H1 (cell line): ENCODE measurements at places on chromosomes 7 and 10.

DNA sequence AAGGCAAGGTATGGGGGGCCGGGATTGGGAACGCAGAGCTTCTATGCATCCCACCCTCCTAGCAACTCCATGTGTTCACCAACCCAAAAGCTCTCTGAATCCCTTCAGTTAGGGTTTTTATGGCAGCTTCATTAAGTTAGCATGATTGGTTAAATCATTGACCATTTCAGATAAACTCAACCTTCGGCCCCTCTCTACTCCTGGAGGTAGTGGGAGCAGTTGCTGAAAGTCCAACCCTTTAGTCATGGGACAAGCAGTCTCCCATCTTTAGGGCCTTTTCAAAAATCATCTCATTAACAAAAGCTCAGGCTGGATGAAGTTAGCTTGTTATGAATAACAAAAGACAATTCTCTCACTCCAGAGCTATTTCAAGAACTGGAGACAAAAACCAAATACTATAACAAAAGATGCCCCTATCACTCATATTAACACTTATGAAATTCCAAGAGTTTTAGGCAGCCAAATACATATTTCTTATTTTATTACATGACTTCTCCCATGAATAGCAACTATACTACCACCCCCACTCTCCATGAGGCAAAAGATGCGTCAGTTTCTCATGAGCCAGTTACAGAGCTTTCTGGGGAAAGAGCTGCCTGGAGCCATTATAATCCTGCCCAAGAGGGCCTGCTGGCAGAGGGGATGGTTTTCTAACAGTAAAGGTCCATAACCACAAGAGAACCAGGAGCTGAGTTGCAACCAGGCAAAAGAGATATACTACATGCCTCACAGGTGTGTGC, 44.6 kb downstream of the SLC16A12 start:
- H3K4me3 ChIP-seq: no peak overlapping the region
- H3K4me1 ChIP-seq: peaks cover 10% of the 10 kb centered on the region
- H3K36me3 ChIP-seq: no peaks in the 10 kb centered on the region
- no peaks in the 10 kb centered on the region for H3K27me3 ChIP-seq

DNA sequence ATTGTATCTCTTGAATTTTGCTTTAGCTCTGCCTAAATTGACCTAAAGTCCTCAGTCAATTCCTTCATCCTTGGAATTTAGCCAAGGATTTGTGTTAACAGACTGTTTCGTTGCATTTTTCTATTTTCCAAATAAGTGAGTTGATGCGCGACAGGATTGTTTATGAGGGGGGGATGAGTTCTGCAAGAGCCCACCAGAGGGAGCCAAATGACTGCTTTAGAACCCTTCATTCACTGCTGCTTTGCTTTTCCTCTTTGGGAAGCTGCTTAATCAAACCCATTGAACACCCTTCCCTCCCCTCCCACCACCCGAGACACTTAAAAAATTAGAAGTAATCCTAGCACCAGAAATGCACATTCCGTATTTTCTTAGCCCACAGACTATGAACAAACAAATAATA, 33.7 kb upstream of the PTF1A start:
- DNase-seq: peak; percentile 58
- H3K27ac ChIP-seq: no peak overlapping the region
- peak overlapping the region; percentile 49 for H3K4me3 ChIP-seq
- H3K27me3 ChIP-seq: no peaks in the 10 kb centered on the region; the same call in 1 of the 2 replicates

DNA sequence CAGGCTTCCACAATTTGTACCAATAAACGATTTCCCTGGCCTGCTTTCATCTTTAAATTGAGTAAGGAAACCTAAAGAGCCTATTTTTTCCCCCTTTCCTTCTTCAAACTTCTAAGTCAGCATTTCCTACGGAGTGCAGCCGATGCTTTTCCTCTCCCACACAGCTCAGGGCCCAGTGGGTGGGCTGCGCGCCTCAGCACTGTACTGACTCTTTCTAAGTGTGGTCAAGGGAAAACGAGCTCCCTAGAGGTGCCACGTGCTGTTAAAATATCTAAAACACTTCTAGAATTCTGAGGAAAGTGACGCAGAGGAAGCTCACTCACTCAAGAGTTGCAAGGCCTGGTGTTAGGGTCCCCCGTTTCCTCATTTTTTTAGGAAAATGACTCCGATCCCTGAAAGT, 29.0 kb downstream of the STEAP1B start:
- H3K4me1 ChIP-seq: no peaks in the 10 kb centered on the region
- no peak for DNase-seq

DNA sequence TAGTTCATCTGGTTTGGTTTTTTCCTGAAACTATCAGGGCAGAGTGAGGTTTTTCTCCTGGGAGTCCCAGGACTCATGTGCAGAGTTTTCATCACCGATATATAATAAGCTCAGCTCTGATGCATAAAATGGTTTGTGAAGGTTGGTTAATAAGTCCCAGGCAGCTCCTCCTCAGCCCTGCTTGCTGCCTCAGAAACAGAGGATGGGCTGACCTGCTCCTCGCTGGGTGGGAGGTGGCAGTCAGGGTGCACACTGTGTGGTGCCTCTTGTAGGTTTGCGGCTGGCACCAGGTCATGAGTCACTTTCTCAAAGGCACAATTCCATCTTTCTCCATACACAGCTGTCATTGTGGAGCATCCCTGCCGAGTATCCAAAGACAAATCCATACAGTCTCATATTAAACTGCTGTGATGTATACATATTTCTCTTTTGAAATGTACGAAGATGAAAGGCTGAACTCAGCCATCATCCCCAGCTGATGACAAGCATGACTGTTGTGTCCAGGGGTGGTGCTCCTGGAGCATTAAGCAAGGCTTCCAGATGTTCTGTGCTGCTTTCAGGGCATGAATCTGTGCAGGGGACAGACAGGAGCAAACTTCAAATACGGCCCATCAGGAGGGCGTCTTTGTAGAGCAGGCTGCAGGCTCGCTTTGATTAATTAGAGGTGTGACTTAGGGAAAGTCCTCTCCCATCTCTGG, 125.7 kb upstream of the NPS start:
- no peaks in the 10 kb centered on the region for H3K4me1 ChIP-seq
- no peaks in the 10 kb centered on the region for H3K27me3 ChIP-seq
- no peak overlapping the region for H3K27ac ChIP-seq
- H3K36me3 ChIP-seq: peaks cover 4% of the 10 kb centered on the region
- no peak overlapping the region for H3K4me3 ChIP-seq

DNA sequence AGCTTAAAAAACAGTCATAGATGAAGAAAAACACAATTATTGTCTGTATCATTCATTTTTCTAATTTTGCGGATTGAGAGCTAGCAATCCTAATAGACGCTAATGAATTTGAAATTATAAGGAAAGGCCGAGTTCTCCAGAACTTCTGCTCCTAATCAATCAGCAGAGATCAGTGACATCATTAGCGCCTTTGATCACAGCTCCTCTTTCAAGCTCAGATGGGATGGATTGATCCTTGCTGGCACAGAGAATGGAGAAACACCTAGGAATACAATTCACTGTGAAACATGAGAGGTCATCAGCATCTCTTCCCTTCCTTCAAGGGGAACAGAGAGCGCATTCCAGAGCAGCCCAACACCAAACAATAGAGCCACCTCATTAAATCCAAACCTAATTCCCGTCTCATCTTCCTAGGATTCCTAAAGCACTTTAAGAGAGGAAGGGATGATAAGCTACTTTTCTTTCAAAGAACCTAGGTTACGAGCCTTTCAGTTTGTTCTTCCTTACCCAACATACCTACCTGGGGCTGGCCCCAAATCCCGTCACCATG, 24.4 kb downstream of the GLI3 start:
- H3K27me3 ChIP-seq: no peaks in the 10 kb centered on the region
- no peak for DNase-seq
- no peaks in the 10 kb centered on the region; the same call in 1 of the 2 replicates for H3K4me1 ChIP-seq
- H3K27ac ChIP-seq: peak overlapping the region; percentile 3; the same call in 1 of the 2 replicates
- H3K36me3 ChIP-seq: no peaks in the 10 kb centered on the region
- H3K4me3 ChIP-seq: no peak overlapping the region

DNA sequence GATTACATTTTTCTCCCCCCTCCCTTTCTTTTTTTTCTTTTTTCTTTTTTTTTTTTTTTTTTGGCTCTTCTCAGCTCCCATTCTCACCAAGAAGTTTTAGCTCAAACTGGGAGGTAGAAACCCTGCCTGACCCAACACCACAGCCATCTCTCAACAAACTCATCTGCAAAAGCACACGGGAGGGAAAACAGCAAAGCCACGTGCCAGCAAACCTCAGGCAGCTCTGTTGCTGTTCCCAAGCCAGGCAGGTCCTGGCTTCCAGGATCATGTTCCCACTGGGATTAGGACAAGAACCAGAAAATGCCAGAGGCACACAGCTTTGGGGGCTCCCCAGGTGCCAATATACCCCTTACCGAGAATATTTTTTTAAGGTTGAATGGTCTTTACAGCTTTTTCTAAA, 56.7 kb downstream of the ITIH5 start:
- H3K27ac ChIP-seq: no peak overlapping the region
- no peaks in the 10 kb centered on the region for H3K36me3 ChIP-seq
- H3K4me3 ChIP-seq: no peak overlapping the region

DNA sequence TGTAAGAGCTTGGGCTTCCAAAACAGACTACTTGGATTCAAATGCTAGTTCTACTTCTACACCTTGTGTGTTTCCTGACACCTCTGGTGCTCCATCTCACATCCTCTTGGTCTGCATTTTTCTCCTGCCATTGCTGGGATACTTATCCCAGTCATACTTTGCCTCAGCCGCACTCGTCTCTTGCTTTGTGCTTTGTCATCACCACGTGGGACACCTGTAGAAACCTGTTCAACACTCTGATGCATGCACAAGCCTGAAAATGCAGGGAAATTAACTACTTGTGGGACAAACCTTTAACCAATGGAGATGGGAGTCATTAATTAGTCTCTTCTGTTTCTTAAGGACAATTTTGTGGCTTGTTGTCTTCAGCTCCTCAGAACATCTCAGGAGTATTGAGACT, 94.2 kb upstream of the PHYHIPL start:
- H3K4me1 ChIP-seq: no peaks in the 10 kb centered on the region
- no peaks in the 10 kb centered on the region for H3K27me3 ChIP-seq
- H3K36me3 ChIP-seq: no peaks in the 10 kb centered on the region
- no peak for DNase-seq
- no peak overlapping the region for H3K4me3 ChIP-seq
- H3K27ac ChIP-seq: no peak overlapping the region

DNA sequence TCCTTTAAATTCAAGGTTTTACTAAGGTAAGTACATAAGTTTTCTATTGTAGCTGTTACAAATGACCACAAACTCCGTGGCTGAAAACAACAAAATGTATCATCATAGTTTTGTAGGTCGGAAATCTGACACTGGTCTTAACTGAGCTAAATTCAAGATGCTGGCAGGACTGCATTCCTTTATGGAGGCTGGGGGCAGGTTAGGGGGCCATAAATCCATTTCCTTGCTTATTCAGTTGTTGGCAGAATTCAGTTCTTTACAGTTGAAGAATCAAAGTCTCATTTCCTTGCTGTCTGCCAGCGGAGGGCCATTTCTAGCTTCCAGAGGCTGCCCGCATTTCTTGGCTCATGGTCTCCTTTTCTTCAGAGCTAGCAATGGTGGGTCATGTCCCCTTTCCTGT, 11.2 kb upstream of the PRR15 start:
- no peak overlapping the region for H3K27ac ChIP-seq
- no peaks in the 10 kb centered on the region for H3K36me3 ChIP-seq
- no peaks in the 10 kb centered on the region; the same call in 1 of the 2 replicates for H3K4me1 ChIP-seq
- DNase-seq: no peak

DNA sequence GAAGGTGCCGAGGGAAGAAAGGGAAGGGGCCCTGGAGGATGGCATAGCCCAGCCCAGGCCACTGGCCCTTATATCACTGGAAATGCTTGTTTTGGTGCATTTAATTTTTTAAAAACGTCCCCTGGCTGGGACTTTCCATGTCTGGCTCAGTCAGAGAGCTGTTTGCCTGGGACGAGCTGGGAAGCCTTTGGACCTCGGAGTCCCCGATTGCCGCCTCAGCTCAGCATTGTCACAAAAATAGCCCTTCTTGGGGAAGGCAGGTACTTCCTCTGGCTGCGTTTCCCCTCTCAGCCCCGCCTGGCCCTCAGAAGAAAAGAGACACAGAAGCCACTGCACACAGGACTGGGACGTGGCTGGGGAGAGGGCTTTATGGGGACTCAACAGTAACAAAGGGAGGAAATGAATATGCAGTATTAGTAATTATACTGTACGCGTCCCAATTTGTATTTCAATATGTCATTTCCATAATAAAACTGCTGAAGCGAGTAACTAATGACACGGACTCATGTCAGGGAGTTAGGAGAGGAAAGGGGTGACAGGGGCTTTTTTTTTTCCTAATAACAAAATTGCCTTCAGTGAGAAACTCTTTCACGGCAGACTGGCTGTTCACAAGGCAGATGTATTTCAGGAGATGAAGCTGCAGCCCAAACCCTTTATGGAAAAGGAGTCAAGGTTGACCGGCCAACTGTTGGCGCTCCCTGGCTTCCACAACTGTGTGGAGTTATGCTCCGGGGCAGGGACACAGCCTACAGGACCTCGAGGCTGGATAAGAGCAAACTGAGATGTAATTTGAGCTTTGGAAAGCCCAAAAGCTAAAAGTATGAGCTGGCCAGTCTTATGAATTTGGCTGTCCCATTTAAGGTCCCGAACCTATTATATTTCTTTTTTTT, 31.0 kb upstream of the MXI1 start:
- peaks cover 12% of the 10 kb centered on the region for H3K4me1 ChIP-seq
- H3K4me3 ChIP-seq: no peak overlapping the region
- DNase-seq: no peak
- peaks cover 11% of the 10 kb centered on the region for H3K27me3 ChIP-seq
- H3K36me3 ChIP-seq: no peaks in the 10 kb centered on the region
- H3K27ac ChIP-seq: no peak overlapping the region

- no peak overlapping the region for H3K4me3 ChIP-seq
- no peak for DNase-seq
- no peaks in the 10 kb centered on the region for H3K36me3 ChIP-seq
- no peak overlapping the region for H3K27ac ChIP-seq
Observed at GRCh38 chr10:116207690-116208089, 65.3 kb downstream of the GFRA1 start.

- DNase-seq: peak; percentile 41
- no peaks in the 10 kb centered on the region for H3K27me3 ChIP-seq
- H3K36me3 ChIP-seq: no peaks in the 10 kb centered on the region
- no peak overlapping the region for H3K4me3 ChIP-seq
- H3K4me1 ChIP-seq: peaks cover 4% of the 10 kb centered on the region
Observed at GRCh38 chr7:78510580-78511188, 712.1 kb downstream of the PHTF2 start.

DNA sequence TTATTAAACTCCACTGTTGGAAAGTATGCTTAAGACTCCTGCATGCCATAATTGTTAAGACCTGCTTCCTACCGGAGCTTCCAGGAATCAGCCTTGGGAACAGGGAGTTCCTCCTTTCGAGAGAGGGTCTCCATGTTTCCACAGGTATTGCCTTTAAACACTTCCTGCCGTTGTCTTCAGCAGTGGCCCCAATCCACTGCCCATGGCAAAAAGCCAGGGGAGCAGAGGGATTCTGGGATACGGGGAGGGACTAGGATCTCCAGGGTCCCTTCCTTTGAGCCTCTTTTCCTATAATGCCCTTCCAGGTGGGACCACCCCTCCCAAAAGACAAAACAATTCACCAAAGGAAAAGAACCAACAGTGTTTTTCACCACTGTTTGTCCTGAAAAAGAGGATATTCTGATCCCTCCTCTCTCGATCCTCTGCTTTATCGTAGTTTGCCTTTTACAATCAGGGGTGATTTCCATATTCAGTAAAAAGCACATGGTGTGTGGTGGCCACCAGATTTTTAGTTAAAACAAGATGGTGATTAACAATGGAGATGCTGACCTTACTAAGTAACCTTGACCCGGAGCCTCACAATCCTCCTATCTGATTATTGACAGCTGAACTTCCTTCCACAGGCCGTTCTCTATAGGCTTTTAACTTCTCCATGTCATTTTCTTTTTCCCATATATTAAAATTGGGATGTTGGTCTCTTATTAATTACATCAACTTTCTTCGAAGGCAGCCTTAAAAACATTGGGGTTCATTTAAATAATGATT, 36.0 kb downstream of the LRRC72 start:
- H3K4me1 ChIP-seq: no peaks in the 10 kb centered on the region
- no peaks in the 10 kb centered on the region for H3K27me3 ChIP-seq
- H3K36me3 ChIP-seq: no peaks in the 10 kb centered on the region
- DNase-seq: no peak
- no peak overlapping the region for H3K27ac ChIP-seq
